ENCODE measurements at places on chromosomes 2 and 18.

DNA sequence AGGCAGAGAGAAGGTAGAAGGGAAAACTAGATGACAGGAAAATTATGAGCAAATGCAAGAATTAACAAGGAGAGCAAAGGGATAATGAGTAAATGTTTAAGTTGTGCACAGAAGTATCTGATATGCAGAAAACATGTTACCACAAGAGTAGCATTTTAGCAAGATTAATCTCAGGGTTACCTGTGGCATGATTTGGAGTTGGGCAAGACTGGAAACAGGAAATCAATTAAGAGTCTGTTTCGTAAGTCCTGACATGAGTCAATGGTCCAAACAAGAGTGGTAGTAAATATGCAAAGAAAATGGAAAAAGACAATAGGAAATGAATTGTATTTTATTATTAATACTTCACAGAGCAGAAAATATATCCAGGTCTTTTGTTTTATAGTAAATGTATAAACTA, 17.3 kb upstream of the MTX2 start:
- no peak for DNase-seq

GRCh38 chr2:179224361-179224760, 40.3 kb downstream of the SESTD1 start:
- no peak for DNase-seq

GRCh38 chr2:149617476-149617875, 29.9 kb upstream of the MMADHC start:
- no peak for DNase-seq

GRCh38 chr2:21944536-21944935, 820.8 kb downstream of the TDRD15 start:
- DNase-seq: no peak

- DNase-seq: no peak
Observed at GRCh38 chr2:210655229-210655975, 99.0 kb downstream of the CPS1 start.

DNA sequence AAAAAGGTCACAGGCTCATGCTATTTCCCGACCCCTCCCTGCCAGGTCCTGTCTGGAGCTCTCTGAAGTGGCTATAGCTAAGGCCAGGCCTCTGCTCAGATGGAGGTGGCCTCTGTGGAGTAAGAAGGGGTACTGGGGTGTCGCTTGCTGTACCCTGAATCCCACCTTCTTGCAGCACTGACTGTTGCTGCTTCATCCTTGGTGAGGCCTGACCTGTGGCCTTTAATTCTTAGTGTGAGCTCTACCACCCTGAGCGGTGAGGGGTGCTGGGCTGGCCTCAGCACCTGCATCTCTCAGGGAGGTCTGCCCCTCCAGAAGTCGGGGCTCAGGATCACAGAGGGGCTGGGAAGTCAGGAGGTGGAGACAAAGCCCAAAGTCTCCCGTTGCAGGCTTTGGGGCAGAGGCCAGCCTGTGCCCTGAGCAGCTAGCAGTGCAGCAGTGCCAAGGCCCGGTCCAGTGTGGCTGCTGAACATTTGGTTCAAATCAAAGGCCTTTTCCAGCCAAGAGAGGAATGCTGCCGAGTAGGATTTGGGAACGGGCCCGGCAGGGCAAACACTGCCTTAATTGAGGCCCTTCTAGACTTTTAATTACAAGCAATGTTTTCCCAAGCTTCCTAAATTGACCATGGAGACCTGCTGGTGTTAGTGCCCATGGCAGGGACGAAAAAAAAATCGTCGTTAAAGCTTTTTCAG, 133.5 kb upstream of the HAAO start:
- DNase-seq: no peak

- no peak for DNase-seq
Observed at GRCh38 chr2:6526093-6526824, 339.4 kb downstream of the CMPK2 start.
